Bone marrow (tissue), 2 donors: ENCODE measurements at places on chromosomes 5 and 9.

DNA sequence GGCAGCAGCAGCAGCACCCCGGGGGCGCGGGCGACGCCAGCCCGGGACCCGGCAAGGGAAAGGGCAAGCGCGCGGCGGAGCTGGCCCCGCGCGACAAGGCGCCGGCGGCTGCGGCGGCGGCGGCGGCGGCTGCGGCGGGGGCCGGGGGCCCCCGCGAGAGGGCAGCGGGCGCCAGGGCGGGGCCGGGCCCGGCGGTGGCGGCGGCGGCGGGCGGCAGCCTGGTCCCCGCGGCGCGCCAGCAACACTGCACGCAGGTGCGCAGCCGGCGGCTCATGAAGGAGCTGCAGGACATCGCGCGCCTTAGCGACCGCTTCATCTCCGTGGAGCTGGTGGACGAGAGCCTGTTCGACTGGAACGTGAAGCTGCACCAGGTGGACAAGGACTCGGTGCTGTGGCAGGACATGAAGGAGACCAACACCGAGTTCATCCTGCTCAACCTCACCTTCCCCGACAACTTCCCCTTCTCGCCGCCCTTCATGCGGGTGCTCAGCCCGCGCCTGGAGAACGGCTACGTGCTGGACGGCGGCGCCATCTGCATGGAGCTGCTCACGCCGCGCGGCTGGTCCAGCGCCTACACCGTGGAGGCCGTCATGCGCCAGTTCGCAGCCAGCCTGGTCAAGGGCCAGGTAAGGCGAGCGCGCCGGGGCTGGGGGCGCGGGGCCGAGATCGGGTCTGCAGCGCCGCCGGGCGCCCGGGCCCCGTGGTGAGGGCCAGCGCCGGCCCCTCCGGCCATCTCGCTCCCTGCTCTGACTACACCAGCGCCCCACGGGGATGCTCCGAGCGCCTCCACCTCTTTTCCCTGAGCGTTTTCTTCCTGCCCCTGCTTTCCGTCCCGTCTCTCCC is at the start of gene UBE2QL1:
Gene UBE2QL1 (plus strand): TSS at position 238 of the 843 bp plus-strand sequence. CDS start 35 bp downstream, at position 273.
- no peak for DNase-seq

- no peak for DNase-seq
Measured at GRCh38 chr5:107696080-107696479, 25.3 kb upstream of the EFNA5 start.

DNA sequence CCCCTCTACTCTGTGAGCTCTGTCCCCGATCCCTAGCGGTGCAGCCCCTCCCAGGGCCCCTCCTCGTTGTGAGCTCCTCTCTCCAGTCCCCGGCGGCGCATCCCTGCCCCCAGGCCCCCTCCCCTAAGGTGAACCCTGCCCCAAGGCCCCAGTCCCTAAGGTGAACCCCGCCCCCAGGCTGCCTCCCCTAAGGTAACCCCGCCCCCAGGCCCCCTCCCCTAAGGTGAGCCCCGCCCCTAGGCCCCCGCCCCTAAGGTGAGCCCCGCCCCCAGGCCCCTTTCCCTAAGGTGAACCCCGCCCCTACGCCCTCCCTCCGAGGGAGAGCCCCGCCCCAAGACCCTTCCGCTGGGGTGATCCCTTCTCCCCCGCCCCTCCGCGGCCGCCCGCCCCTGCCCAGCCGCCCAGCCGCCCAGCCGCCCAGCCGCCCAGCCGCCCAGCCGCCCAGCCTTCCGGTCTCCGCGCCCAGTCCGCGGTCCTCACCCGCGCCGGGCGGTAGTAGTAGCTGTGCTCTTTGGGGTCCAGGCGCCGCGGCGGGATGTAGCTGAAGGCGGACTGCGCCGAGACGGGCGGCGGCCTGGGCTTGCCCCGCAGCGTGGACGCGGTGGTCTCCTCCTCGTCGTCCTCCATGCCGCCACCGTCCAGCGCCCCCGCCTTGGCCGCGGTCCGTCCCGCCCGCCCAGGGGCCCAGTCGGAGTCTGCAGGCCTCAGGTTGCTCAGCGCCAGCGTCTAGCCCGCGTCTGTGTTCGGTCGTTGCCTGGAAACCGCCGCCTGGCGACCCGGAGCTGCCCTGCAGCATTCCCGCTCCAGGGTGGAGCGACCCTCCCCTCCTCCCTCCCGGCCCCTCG is at the start of gene CFAP90:
Gene CFAP90 (minus strand): TSS at position 739 of the 845 bp plus-strand sequence. CDS start 112 bp downstream, at position 627.
- no peak for DNase-seq

DNA sequence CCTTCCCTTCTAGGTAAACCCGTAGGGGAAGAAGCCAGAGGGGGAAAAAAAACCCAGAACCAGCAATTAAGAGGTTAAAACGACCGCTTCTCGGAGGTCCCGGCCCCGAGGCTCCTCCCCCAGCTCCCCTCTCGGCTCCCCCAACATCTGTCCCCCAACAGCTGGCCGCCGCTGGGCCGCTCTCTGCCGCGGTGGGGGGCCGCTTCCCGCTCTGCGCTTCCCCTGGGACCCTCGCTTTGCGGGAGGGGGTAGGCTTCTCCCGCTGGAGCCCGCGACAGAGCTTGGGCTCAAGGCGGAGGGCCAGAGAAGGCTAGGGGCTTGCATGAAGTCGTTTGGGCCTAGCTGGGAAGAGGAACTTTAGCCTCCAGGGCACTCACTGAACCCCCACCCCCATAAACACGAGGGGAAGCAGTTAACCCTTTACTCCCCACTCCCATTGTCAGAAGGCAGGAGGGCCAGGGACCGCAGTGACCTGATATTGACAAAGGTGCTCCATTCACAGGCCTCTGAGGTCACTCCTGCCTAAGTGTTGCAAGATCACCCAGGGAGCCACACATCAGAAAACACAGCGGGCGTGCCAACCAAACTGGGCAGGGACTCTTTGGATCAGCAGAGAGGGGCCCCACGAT is 7.5 kb downstream of the LHX6 start:
- DNase-seq, result no peak

DNA sequence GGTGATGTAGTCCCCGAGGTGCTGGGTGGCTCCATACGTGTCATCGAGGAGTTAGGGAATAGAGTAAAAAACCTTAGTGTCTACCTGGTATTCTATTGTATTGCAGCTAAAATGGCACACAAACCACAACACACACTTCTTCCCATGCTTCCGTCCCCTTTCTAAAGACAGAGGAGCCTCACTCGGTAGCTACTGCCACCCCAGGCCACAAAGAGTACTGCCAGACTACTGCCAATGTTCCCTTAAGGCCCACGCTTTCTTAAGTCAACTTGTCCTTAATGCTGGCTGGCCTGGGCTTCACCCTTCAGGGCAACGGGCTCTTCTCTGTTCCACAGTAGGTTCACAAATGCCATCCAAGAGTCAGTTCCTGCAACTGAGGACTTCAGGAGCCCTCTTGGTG is 673.0 kb downstream of the ELAVL2 start:
- DNase-seq, result no peak

DNA sequence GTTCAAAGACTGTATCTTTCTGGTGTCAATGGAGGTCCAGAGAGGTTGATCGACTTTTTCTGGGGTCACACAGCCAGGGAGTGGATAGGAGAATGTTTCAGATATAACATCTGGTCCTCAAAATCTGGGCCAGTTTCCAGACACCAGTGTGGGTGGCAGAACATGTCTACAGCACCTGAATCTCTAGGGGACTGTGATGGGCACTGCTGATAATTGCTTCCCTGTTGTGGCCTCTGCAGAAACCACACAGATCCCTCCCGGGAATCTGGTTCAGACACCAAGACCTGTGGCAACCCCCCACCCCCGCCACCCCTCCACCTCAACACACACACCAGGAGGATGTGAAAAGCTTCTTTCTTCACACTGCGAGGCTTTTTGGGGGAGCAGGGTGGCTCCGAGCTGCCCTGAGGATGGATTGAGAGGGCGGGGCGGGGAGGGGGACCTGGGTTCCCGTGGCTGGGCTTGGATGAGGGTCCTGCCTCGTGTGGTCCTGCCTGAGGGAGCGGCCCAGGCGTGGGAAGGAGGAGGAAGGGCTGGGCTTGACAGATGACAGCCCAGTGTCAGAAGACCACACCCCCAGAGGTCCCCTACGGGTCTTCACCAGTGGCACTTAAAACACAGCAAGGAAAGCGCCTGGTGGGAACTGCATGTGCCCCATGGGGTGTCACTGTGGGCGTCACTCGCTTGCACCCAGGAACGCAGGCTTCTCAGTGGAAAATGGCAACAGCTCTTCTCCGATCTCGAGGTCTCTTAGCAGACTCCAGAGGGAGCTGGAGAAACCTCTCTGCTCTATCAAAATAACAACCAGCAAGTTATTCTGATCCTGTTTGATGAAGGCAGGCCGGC is 55.2 kb downstream of the TRIP13 start:
- DNase-seq, result no peak

- DNase-seq, result no peak
Measured at GRCh38 chr5:3035452-3035851, 284.0 kb upstream of the IRX2 start.

- no peak for DNase-seq
Measured at GRCh38 chr5:167971706-167972105, 319.7 kb upstream of the WWC1 start.

DNA sequence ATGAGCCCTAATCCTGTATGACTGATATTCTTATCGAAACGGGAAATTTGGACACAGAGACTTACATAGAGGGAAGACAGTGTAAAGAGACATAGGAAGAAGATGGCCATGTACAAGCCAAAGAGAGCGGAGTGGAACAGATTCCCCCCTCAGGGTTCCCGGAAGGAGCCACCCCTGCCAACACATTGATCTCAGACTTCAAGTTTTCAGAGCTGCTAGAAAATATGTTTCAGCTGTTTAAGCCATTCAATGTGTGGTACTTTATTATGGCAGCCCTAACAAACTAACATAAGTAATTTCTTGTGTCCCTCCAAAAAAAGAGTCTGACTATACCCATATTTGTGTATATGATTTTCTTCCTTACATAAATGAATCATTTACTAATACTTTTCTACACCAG is 128.0 kb upstream of the STC2 start:
- no peak for DNase-seq

DNA sequence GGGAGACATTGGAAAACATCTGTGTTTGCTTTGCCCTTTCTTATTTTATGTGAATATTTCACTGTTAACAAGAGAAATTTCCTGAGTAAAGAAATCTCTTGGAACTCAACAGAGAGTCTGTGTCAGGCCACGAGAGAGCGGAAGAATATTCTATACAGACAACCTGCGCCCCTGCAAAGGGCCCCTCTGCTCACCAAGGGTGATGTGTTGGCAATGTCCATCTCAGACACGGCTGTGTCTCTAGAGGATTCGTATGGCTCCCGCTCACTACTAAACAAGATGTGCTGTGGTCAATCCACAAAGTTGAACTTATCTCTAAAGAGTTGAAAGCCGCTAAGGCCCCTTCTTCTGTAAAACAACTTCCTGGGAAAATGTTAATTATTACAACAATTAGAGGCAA is 241.0 kb upstream of the IRX1 start:
- DNase-seq, result no peak

DNA sequence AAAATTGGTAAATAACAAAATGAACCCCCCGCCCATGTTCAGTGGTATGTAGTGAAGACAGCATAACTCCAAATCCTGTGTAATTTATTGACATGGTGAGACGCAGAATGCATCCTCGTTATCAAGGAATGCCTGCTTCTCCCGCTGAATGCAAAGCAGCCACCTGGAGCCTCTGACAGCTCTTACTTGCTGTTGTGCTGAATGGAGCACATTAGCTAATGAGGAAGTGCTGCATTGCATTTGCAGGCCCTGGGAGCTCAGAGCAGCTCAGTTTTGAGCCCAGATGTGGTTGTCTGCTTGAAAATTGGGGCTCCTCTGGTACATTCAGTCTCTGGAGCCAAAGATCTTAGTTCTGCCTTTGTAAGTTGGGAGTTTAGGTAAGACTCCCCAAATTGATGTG is 28.9 kb downstream of the PLAC8L1 start:
- DNase-seq, result no peak

- DNase-seq, result no peak
Measured at GRCh38 chr5:64585646-64586045, 79.8 kb downstream of the RGS7BP start.

DNA sequence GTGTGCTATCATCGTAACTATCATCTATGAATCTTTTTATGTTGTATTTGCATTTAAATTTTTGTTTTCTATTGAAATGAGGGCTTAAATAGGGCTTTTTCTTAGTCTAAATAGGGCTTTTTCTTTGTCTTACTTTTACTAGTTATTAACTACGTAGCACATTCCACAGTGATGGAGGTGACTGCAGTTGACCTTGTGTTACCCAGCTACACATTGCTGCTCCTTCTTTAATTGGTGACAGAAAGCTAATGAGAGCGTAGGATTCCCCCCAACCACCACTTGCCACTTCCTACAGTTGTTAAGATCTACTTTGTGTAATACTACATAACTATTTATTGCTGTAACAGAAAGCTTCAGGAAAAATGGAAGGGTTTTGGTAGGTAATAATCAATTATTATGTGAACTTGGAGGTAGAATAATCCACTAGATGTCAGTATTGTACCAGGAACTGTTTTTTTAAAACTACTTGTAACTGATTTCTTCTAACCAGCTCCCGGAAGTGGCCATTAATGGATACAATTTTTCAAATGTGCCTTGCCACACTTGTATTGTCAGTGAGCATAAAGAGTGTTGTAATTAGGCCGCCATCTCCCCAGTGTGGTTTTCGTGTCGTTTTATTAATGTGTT is 18.0 kb downstream of the MTRR start:
- no peak for DNase-seq
